Left ventricle myocardium inferior (tissue), 1 donor: ENCODE measurements at places on chromosomes 6 and 20.

DNA sequence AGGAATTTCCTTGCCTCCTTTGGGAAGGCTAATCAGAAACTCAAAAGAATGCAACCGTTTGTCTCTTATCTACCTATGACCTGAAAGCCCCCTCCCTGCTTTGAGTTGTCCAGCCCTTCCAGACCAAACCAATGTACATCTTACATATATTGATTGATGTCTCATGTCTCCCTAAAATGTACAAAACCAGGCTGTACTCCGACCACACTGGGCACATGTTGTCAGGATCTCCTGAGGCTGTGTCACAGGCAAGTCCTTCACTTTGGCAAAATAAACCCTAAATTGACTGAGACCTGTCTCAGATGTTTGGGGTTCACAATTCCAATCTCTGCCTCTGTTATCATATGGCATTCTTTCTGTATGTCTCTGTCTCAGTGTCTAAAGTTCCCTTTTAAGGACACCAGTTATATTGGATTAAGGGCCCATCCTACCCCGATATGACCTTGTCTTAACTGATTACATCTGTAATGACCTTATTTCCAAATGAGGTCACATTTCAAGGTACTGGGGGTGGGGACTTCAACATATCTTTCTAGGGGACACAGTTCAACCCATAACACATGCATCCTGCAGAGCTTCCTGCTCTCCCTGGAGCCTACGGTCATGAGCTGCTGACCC lies 513.5 kb upstream of the JARID2 start:
- no peak for DNase-seq

DNA sequence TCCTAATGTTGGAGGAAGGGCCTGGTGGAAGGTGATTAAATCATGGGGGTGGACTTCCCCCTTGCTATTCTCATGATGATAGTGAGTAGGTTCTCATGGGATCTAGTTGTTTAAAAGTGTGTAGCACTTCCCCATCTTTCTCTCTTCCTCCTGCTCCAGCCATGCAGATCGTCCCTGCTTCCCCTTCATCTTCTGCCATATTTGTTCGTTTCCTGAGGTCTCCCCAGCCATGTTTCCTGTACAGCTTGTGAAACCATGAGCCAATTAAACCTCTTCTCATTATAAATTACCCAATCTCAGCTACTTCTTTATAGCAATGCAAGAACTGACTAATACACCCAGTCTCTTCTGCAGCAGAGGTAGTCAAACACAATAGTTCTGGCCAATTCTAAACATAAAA lies 5.4 kb downstream of the EPM2A start:
- no peak for DNase-seq

- DNase-seq, result no peak
These were observed 32.4 kb downstream of the THBS2 start for GRCh38 chr6:169221264-169221663.

DNA sequence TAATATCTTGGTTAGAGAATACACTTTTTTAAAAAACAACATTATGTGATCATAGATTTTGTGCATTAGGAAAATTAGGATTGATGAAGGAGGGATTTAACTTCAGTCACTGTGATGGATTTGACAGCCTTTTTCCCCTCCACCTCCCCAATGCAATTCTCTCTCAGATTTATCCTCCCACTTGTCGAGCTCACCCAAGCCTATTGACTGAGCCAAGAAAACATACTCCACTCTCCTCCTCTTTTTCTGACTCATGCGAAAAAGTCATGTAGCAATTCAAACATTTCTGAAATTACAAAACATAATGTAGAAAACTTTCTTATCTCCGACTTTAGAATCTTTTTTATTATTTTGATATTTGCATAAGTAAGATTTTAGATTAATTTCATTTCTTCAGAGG lies 24.1 kb downstream of the KLHL32 start:
- no peak for DNase-seq

- DNase-seq, result no peak
These were observed 84.1 kb downstream of the PRND start for GRCh38 chr20:4805663-4806449.

GRCh38 chr6:31228476-31228875 lies 43.4 kb downstream of the HLA-C start:
- no peak for DNase-seq

DNA sequence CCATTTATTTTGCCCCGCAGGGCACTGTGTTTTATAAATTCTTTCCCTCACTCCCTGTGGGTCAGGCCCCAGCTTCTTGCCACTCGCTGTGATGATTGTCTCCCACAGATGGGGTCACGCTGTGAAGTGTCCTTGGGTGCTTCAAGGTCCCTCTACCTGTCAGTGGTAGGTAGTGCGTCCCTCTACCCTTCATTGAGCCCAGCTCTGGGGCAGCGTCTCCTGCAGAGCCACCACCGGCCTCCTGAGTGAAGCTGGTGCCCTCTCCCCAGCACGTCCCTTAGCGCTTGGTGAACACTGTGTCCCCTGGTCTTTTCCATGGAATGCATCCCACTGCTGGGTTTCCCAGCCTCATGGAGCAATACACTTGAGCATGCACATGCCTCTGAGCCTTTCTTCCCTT lies 108.2 kb downstream of the NRN1 start:
- no peak for DNase-seq

DNA sequence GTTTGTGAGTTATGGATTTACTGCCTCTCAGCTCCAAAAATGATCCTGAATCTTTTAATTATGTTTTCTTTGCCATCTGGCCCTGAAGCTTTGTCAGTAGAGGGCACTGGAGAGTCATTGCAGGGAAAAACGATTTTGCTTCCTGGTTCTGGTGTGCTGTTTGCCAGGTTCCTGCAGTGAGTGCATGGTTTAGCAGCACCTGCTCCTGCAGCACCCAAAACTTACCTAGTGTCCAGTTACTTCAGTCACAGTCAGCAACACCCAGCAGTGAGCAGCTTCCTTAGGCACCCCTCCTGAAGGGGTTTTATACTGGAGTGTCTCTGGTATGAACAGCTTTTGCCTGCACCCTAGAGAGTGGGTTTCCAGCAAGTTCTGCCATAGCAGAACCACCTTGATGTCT lies 6.0 kb upstream of the TRIM26 start:
- DNase-seq, result no peak

DNA sequence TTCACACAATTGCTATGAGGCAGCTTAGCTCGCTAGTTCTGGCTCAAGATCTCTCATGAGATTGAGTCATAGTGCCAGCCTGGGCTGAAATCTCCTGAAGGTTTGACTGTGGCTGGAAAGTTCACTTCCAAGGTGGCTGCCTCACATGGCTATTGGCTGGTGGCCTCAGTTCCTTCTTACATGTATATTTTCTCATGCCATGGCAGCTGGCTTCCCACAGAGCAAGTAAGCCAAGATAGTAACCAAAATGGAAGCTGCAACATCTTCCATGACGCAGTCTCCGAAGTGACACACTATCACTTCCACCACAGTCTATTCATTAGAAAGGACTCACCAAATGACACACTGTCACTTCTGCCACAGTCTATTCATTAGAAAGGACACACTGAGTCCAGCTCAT lies 160.4 kb upstream of the PRDM1 start:
- no peak for DNase-seq

- DNase-seq, result no peak
These were observed 60.7 kb upstream of the RNF24 start for GRCh38 chr20:4076033-4076432.

- no peak for DNase-seq
These were observed 114.3 kb downstream of the DST start for GRCh38 chr6:56528412-56528841.

DNA sequence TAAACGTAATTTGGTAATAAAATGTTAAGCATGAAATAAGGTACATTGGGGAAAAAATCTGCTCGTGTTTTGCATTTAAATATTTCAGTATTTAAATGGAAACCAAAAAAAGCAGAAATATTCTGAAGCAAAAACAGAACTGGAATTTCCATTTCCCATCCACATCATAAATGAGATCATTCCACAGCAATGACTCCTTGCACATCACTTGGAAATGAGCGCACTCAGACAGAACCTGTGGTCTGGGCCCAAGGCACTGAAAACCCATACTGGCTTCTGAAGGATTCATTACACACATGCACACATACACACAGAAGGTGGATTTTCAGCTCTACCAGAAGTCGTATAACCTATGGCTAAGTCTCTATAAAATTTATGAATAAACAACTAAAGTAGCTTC lies 174.8 kb downstream of the IBTK start:
- DNase-seq, result no peak

- DNase-seq, result no peak
These were observed 18.5 kb downstream of the CST4 start for GRCh38 chr20:23670361-23670760.

DNA sequence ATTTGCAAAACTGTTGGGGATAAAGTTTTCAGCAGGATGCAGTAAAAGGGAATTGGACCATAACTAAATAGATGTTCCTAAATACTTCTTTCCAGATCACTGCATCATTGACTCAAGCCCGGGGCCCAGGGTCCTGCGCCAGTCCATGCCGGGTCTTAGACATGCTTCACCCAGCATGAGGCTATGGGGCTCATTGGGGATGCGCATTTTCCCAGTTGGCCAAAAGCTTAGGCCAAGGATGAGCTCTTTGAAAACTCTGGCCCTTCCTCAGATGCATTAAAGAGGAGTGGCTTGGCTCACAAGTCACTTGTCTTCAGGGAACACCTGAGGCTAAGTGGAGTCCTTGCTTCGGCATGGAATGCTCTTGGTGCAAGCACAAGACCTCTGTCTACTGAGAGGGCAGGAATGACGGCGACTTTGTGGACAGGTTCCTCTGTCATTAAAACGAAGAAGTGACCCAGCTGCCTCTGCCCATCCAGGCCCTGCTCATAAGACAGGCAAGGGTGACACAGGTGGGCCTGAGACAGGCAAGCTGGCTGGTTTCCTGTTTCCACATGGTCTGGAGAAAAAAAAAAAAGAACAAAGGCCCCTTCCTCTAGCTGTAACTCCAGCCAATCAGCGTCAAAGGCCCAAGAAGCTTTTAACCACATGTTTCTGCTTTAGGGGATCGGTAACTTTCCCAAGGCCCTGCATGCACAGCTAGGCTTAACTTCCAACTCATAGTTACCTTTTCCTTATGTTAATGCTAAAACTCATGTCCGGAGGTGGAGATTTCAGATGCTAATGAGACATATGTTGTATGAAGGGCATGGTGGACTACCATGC lies 81.4 kb upstream of the CDH4 start:
- DNase-seq, result no peak

GRCh38 chr6:16663901-16664300 lies 97.4 kb downstream of the ATXN1 start:
- no peak for DNase-seq

DNA sequence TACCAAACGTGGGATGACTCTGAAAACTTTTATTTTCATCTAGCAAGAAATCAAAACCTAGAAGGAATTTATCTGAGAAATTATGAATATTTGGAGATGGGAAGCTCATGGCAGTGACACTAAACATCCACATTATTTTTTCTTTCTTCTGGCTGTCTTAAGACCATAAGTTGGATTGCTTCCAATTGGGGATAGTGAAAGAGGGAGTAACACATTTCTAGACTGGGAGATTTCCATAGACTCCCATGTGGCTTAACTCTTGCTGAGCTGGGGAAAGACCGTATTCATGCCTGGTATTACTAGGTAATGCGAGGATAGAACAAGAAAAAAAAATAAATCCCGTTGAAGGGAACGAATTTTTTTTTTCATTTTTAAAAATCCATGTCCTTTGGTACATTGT lies 120.0 kb downstream of the UTRN start:
- DNase-seq, result no peak

GRCh38 chr20:11436113-11436905 lies 481.4 kb upstream of the BTBD3 start:
- DNase-seq, result no peak

GRCh38 chr20:17558154-17558940 lies 11.5 kb upstream of the DSTN start:
- DNase-seq, result no peak

DNA sequence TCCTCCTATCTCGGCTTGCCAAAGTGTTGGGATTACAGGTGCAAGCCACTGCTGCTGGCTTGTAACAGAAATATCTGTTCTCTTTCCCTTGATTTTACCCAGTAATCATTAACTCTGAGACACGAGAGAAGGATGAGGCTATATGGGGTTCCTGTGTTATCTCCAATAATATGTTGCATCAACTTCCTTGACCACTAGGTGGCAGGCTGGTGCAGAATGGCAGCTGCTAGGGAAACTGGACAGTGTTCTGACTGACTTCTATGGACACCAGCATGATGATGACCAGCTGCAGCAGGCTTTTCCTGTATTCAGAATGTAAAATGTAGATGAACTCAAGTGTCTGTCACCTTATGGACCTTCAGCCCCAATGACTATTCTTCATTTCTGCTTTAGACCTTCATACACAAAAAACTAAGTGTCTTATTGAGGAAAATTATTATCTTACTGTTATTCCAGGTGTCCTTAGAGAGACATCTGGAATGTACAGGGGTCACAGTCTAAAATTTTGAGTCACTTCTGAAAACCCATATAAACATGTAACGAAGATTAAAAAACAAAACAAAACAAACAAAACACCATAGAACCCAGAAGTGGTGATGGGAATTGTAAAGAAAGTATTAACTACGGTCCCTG lies 20.4 kb upstream of the CD109 start:
- peak; percentile 46 for DNase-seq

GRCh38 chr20:48375804-48376203 lies 452.0 kb downstream of the PREX1 start:
- DNase-seq, result no peak

- DNase-seq, result no peak
These were observed 90.0 kb downstream of the PLG start for GRCh38 chr6:160791981-160792418.

DNA sequence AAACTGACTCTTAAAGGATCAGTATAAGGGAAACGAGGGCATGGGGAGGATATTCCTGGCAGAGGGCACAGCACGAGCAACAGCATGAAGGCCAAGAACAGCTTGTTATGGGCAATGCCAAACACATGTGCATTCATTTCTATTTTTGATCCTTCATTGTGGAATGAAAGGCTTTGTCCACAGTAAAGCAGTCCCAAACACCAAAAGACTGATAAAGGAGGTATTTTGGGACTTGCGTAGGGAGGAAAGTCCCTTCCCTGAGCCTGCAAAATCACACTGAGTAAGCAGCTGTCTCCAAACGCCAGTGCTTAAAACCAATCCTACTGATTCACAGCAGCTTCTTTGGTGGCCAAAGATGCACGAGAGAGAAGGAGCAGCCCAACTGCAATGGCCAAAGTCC lies 138.2 kb downstream of the UNC5CL start:
- DNase-seq, result peak; percentile 27

- no peak for DNase-seq
These were observed 149.3 kb downstream of the UTRN start for GRCh38 chr6:144434308-144434990.

DNA sequence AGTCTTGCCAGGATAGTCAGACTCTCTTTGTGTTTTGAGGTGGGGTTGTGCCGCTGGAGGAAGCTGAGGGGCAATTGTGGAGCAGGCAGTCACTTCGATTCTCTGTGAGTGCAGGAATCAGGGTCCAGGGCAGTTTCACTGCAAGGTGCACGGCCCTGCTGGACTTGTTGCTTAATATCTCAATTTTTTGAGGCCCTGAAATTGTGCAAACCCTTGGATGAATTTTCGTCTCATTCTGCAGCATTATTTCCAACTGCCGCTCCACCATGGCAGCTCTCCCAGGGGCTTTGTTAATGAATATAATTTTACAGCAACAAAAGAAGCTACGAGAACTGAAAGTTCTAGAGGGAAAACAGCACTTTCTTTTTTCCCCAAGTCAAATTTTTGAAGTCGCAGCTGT lies 531.9 kb downstream of the QKI start:
- DNase-seq, result no peak

- no peak for DNase-seq
These were observed 178.8 kb upstream of the SNX9 start for GRCh38 chr6:157644043-157644810.

GRCh38 chr20:4591975-4592315 lies 129.8 kb upstream of the PRND start:
- no peak for DNase-seq

GRCh38 chr6:15968519-15968918 lies 160.4 kb upstream of the MYLIP start:
- no peak for DNase-seq
